ENCODE measurements at places on chromosomes 6 and 20.
A peak's percentile ranks its signal among the peaks of the same experiment; 100 is the strongest.

DNA sequence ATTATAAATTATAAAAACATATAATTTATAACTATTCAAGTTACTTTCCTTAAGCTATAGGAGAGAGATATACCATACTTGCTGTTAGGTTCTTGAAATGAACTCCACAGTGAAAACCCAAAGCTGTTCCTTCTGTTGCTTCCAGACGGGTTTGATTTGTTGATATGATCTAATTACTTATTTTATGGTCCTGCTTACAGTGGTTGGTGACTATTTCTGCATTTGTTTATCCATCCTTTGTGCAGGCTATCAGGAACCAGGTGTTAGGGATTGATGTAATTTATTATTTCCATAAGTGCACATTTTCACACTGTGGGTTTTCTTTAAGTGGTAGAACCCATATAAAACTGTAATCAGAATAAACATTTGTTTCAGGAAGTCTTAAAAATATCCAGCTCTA is 167.1 kb downstream of the KIF6 start:
- no peak for DNase-seq

DNA sequence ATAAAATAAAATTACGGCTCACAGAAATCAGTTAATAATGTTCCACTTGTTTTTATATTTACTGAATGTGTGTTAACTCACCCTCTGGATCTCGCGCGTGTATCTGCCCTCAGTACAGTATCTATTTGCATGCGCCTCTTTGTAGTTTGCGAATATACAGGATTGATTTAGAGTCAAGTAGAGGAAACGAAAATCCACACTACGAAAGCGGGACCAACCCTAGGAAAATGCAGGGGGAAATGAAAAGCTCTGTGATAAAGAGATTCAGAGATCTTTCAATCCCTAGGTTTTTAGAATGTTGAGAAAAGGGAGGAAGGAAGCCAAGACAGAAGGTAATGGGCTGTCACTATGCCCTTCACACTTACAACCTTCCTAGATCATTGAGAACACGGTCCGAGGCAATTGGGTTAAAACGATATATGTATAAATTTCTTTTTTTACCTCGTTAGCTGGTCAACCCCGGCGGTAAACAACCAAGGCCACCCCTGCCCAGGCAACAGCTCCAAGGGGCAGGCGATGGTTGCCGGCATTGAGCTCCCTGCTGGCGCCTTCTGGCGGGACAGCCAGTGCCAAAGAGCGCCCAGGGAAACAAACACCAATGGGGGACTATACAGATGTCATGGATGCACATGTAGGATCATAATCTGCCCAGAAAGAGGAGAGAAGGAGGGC is 792 bp upstream of the FUT9 start:
- DNase-seq = no peak

DNA sequence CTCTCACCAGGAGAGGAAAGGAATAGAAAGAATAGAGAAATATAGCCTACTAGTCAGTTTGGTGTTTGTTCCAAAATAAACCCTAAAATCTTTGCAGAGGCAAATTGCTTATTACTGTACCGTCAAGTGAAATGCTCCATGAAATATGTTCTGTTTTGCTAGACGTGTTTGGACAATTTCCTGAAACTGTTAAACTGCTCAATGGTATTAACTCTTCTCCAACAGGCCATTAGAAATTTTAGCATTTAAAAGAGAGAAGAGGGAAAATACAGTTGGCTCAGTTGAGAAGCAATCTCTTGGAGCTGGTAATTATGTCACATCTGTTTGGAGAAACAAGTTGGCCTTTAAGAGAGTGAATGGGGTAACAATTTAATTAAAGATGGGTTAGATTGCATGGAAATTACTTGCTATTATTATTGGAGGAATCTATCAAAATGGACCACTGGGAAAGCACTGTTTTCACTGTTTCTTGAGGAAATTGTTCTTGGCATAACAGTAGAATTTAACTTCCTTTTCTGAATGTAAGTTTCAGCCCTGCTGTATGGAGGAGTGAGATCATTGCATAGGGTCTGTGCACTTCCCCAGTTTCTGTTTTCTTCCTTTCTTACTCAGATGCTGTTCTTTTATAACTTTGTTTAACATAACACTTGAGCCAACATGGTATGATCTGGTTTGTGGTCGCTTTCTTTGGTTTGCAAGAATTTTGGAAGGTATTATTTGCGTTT is 373.6 kb downstream of the PLCB1 start:
- DNase-seq = no peak

DNA sequence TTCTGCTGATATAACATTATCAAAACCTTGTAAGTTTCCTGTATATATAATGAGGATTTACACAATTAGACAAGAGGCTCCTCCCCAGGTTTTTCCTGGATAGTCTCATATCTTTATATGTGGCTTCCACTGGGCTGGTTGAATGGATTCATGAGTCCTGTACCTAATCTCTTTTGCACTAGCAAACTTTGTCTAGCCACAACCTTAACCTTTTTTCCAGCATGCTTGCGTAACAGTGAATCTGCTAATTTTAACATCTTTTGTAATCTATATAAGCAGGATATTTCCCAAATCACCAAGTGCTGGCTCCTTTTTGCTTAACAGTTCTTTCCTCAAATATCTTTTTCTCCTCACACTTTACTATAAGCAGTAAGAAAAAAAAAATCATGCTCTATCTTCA is 153.6 kb downstream of the COL21A1 start:
- no peak for DNase-seq

GRCh38 chr6:111683749-111684267 is 78.1 kb upstream of the TRAF3IP2 start:
- no peak for DNase-seq

DNA sequence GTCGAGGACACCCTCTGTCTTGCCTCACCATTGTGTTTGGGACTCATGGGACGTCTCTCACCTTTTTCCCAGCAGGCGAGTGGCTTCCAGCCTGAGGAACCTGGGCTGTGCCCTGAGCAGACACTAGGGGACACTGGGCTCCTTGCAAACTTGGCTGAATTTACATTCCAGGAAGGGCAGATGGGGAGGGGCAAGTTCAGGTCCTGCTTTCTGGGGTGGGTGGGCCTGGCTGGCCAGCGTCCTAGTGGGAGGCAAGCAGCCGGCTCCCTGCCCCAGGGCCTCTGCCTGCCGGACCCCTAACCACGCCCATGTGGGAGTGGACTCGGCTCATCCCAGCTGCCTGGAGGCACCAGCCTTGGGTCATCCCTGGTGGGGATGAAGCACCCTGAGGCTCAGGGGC is 48.2 kb upstream of the MLN start:
- no peak for DNase-seq

DNA sequence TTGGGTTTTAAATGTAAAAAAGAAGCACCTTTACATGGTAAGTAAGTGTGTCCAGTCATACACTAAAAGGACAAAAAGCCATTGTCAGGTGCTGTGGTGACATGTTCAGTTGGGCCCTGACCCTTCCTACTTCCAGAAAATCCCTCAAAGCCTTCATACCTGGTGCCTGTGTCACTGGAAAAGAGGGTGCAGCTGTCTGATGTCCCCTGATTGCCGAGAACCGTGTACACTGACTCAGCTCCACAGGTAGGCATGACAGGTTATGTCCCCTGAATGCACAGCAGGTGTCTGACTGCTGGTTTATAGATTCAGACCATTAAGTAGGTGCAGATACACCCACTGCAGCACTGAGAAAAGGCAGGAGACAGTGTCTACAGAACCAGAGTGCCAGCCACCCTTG is 99.1 kb downstream of the FOXC1 start:
- DNase-seq = no peak

DNA sequence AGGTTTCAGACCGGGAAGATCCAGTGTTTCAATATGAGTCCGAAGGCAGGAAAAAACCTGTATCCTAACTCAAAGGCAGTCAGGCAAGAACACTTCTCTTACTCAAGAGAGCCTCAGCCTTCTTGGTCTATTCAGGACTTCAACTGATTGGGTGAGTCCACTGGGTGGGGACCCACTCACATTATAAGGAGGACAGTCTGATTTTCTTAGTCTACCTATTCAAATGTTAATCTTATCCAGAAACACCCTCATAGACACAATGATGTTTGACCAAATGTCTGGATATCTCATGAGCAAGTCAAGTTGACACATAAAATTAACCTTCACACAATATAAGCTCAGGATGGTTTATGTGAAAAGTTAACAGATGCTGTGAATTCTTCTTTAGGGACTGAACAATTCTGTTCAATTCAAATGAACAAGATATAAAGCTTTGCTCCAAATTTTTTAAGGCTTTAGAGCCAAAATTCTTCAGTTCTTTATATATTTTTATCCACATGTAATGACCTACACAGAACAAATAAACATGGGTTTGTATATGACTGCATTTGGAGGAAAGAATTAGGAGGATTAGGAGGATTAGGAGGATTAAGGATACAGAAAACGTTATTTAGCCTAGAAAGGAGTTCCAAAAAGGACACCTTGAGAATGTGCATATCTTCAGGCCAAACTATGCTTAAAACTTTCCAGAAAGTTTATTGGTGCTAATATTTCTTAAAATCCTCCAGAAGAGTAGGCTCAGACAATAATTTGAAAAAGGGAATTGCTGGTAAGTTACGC is 35.3 kb upstream of the LAMA2 start:
- DNase-seq = no peak

- DNase-seq = no peak
Measured at GRCh38 chr20:49794336-49795134, 18.1 kb upstream of the SLC9A8 start.

DNA sequence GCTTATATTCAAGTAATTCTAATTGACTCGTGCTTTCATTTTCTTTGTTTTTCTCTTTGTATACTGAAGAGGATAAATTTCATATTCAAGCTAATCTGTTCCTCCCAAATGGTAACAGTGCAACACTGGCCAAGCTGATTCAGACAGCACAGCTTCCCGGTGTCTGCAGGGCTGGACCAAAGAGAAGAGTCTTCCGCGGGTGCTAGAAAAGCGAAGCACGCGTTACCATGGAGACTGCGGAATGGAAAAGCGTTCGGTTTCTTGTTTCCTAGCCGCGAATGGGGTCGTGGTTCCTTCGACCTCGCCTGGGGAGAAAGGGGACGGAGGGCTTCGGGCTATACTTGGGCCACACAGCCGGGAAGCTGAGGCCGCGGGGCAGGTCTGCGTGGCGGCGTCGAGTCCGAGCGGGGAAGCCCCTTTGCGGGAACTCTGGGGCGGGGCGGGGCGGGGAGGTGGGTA is 6.2 kb upstream of the ZNF311 start:
- DNase-seq = peak; percentile 54

DNA sequence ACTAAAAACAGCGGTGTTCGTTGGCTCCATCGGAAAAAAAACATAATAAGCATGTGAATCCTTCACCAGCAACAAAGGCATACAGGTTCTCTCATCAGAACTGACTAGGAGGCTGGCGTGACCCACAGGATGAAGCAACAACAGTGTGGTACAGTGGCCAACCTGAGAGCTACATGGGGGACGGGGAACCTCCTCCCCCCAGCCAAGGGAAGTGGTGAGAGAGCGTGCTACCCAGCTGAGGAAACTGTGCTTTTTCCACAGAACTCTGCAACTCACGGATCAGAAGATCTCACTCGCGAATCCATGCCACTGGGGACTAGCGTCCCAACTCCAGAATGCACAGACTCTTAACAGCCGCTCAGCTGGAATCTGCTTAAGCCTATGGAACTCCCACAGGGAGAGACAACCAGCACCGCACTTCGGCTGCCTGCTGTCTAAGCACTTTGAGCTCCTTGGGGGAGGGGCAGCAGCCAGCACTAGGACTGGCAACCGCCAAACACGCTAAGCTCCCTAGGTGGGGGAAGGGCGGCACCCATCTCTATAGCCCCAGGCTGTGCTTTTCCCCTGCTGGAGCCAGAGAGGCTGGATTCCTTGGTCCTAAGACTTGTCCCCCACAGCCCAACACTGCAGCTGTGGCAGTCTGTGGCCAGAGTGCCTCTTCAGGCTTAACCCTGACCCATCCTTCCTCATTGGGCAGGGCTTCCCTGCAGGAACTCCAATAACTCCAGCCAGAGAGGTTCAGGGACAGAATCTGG is 538.3 kb upstream of the BTBD3 start:
- no peak for DNase-seq

DNA sequence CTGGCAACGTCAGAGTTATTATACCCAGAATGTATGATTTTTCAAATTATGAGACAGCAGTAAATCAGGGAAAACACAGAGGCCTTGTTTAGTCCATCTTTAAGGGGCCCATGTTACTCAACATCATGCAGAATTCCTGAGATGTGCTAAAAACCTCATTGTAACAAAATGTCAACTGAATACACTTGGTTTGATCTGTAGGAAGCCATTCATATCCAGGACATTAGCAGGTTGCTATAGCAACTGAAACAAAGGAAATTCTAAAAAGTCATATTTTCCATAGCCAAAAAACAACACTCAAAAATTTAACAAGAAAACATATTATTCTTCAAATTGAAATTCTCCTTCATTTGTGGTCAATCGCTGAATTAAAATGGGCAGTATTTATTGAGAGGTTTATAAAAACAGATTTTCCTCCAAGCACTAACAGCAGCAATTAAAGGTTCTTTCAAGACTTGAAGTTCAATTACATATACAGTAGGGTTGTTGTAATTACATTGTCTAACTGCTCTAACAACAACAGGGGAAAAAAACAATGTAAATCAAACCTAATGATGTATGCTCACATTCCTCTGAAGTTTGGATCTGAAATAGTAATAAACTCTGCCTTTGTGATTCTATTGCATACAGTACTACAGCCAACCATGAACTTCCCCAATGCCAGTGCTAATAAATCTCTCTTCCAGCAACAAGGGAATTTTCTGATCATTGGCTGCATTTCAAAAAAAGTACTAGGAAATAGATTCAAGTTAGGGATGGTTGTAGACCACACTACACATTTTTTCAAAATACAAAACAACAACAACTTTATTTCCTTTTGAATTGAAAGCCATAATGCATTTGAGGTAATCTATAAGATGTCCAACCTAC is 34.9 kb downstream of the COL12A1 start:
- no peak for DNase-seq

GRCh38 chr6:144582939-144583613 is 297.9 kb downstream of the UTRN start:
- DNase-seq = peak; percentile 30

- no peak for DNase-seq
Measured at GRCh38 chr6:144606083-144606482, 320.9 kb downstream of the UTRN start.

DNA sequence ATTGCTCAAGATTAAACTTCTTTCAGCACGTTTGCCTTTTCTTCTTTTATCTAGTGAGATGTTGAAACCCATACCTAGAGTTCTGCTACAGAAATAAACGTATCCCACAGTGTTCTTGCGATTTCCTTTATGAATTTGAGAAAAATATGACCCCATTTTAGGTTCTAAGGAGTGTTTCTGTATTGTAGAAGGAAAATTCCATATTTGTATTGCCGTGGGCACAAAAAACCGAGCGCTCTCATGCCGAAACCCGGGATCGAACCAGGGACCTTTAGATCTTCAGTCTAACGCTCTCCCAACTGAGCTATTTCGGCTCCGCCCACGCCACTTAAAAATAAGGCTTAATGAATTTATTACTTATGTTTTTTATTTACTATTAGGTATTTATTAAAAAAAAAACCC is 23.7 kb downstream of the ZNF311 start:
- DNase-seq = no peak

DNA sequence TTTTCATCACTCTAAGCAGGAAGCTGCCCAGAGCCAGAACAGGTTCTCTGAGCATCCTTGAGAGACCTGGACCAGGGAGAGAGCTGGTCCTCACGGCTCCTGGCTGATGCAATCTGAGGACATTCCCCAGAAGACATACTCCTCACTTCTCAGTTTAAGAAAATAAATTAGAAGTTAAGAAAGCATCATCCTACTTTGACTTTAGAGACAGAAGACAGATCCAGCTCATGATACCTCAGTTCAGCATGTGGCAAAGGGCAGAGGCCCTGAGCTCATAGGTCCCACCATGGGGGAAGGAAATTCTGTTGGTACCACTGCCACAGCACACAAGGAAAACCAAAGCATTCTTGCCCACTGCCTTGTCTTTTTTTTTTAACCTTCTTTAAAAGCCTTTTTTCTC is 378.1 kb upstream of the JARID2 start:
- no peak for DNase-seq

GRCh38 chr6:29517728-29518440 is 30.1 kb upstream of the MAS1L start:
- DNase-seq = no peak
